Frontal cortex (tissue), 4 donors: ENCODE measurements at places on chromosomes 12 and 14. TPM values are rescaled to one million over a fixed set of nuclear protein-coding genes. Genes with fewer than 3 reads are reported as not detected.

Gene MMP17
- 38.7 TPM for total RNA-seq

- no peak for DNase-seq
Measured at GRCh38 chr12:100566887-100567637, 6.4 kb upstream of the GAS2L3 start.

DNA sequence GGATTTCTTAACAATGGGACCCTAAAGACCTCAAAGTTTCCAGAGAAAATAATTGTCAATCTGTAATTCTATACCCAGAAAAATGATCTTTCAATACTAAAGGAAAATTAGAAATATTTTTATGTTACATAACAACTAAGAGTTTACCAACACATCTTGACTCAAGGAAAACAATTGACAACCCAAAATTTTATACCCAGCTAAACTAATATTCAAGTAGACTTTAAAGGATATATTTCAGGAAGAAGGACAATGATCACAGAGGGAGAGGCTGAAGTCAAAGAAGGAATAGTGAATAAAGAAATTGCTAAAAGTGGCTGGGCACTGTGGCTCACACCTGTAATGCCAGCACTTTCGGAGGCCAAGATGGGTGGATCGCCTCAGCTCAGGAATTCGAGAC lies 12.6 kb upstream of the PLD4 start:
- no peak for DNase-seq

DNA sequence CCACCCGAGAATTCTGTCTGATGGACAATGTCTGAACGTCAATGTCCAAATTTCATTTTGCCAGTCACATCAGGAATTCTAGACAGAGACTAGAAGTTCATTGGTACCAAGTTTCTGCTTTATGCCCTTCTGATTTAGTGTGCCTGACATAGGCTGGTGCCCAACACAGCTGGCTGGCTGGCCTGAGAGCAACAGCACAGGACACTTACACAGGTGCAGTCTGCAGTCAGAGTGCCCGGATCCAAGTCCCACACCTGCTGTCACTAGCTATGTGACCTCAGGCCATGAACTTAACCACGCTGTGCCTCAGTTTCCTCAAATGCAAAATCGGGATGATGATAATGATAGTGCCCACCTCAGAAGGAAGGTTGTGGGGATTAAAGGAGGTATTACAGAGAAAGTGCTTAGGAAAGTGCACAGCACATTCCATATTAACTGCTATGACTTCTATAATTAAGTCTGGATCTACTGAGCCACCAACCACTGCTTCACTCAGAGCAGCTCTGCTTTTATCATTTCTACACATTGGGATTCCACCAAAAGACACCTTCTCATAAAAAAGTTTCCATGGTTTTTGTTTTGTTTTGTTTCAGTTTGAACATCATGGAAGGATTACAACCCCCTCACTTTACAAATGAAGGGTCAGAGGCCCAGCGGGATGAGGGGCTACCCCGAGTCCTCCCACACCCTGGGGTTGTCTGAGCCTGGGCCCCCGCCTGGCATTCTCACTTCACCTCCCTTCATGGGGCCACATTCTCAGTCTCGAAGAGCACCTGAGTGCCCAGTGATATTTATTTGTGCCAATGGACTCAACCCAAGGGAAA lies 168.8 kb upstream of the BCL2L14 start:
- no peak for DNase-seq

Gene KCNJ8
- total RNA-seq = 6.5 TPM

GRCh38 chr14:95380350-95381042 lies 60.8 kb upstream of the CLMN start:
- DNase-seq = no peak

Gene KCNC2
- 22.4 TPM for total RNA-seq

Gene OR10AD1
- not detected for total RNA-seq

- DNase-seq = no peak
Measured at GRCh38 chr14:93648440-93649168, 139.7 kb downstream of the PRIMA1 start.

GRCh38 chr14:99035712-99036610 lies 236.0 kb downstream of the BCL11B start:
- peak; percentile 45 for DNase-seq

GRCh38 chr14:68020999-68021663 lies 201.6 kb downstream of the RAD51B start:
- no peak for DNase-seq
